ENCODE measurements at places on chromosomes 12 and 14.

- DNase-seq = no peak
These were observed 10.6 kb upstream of the ANO6 start for GRCh38 chr12:45205165-45205825.

DNA sequence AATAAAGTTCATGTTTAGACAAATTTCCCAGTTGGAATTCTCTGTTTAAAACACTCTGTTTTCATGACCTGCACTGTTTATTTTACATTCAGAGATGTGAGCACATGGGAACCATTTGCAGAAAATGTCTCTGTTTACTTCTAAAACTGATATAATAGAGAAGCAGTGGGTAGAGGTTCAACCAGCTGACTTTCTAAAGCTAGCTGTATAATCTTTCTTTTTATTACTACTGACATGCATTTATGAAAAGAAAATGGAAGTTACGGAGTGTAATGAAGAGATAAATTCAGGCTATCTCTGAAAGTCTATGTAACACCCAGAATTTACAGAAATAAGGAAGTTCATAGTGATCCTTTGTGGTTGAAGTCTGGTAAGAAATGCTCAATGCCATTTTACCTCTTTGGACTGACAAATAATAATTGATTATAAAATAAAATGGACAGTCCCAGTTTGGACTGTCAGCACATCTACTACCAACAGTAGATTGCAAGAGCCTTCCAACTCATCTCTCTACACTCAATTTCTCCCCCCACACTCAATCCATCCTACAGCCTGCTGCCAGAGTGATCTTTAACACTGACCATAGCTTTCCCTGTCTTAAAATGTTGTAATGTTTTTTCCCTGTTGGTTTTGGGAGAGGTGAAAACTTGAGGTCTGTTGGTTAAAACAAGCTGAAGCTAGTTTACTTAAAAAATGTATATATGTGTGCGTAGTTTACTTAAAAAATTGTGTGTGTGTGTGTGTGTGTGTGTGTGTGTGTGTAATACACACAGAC lies 137.4 kb downstream of the AEBP2 start:
- no peak for DNase-seq

DNA sequence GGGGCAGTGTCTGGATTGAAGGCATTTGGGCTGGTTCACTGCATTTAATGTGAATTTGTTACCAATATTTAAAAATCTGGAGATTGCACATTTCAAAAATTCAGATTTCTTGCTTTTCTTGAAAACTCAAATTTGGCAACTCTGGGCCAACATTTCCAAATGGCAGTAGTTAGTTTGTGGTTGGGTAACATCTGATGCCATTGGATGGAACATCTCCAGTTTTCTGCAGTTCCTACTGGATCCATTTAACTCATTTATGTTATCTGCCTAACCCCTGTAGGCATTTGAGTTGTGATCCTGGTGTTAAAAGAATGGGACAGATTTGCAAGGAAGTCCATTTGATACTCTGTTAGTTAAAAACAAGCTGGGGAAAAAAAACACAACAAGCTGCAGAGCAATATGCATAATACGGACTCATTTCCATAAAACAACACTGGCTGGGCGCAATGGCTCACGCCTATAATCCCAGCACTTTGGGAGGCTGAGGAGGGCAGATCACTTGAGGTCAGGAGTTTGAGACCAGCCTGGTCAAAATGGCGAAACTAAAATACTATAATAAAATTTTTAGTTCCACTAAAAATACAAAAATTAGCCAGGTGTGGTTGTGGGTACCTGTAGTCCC lies 7.9 kb downstream of the EIF2B2 start:
- DNase-seq = no peak

DNA sequence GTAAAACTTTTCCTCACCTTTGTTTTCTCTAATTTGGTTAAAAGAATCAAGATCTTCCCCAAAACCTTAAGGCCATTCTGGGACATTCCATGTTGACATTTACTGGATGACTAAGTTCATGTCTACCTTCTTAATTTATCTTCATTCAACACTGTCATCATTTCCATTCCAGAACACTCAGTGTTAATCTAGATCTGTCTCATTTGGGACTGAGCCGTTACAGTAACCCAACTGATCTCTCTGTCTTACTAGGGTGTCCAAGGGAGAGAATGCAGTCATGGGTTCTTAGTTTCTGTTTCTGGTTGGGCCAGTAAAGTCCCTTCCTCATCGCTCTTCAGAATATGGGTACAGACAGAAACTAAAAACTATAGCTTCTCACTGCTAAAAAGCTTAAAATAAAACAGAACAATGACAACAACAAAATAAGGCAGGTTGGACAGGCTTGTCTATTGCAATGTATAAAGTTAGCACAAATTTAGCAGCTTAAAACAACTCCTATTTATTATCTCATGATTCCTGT lies 144.8 kb downstream of the ASCL1 start:
- DNase-seq = no peak

- DNase-seq = no peak
These were observed 24.8 kb downstream of the CHD8 start for GRCh38 chr14:21431126-21431525.

GRCh38 chr14:28751467-28752058 lies 15.0 kb upstream of the FOXG1 start:
- peak; percentile 70 for DNase-seq

- DNase-seq = no peak
These were observed 34.3 kb upstream of the DCN start for GRCh38 chr12:91216871-91217270.

DNA sequence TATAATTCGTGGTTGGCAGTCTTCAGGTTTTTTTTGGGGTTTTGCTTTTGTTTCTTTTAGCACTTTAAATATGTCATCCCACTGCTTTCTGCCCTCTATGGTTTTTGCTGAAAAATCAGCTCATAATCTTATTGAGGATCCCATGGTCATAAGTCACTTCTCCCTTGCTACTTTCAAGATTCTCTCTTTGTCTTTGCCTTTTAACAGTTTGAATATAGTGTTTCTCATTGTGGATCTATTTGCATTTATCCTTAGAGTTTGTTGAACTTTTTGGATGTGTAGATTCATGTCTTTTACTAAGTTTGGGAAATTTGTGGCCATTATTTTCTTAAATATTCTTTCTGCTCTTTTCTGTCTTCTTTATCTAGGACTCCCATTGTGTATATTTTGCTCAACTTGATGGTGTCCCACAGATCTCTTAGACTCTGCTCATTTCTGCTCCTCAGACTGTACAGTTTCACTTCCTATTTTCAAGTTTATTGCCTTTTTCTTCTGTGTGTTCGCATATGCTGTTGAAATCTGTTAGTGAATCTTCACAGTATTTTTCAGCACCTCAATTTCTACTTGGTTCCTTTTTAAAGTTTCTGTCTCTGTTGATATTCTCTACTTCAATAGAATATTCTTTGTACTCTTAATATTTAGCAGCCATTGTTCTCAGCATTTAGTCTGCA lies 70.8 kb downstream of the WNK1 start:
- DNase-seq = no peak

GRCh38 chr14:21408147-21408546 lies 24.3 kb upstream of the SUPT16H start:
- no peak for DNase-seq

GRCh38 chr14:101734246-101734847 lies 27.2 kb upstream of the PPP2R5C start:
- DNase-seq = no peak

DNA sequence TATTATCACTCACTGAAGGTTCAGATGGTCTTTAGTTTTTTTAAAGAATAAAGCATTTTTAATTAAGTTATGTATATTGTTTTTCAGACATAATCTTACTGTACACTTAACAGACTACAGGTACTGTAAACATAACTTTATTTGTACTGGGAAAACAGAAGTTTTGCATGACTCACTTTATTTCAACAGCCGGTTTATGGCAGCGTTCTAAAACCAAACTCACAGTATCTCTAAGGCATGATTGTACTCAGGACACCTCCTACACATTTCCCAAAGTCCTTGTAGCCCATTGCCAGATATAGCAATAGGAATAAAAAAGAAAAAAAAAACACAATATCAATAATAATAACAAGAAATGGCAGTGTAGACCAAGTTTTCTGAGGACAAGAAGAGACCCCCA lies 1341.4 kb downstream of the FSCB start:
- no peak for DNase-seq

All from urothelium cell line (cell line).